HFFc6 (cell line): ENCODE measurements at places on chromosomes 3 and 15. TPM values are rescaled to one million over a fixed set of nuclear protein-coding genes. Genes with fewer than 3 reads are reported as not detected.

DNA sequence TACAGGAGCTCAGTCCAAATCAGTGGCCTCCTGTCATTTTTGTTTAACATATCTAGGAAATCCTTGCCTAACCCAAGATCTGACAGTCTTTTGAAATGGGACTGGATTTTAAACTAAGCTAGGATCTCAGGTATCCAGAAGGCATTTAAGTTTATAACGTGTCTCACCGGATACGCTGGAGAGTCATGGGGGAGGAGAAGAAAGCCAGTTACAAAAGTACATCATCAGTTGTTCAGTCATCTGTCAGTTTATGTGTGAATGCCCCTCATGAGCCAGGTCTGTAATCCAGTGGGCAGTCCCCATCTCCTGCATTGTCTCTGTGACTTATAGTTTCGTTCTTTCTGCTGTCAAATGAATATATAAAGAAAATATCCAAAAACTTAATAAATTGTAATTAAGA is 44.4 kb downstream of the RAB7A start:
- peaks cover 38% of the 10 kb centered on the region for H3K4me1 ChIP-seq
- peaks cover 6% of the 10 kb centered on the region for H3K36me3 ChIP-seq
- peak overlapping the region; percentile 29; the same call in 1 of the 2 replicates for H3K27ac ChIP-seq
- no peaks in the 10 kb centered on the region; the same call in 1 of the 2 replicates for H3K27me3 ChIP-seq
- no peak overlapping the region for H3K4me3 ChIP-seq
- DNase-seq: no peak

The SLCO2A1 gene
- total RNA-seq: 0.08 to 0.15 TPM (median 0.13 TPM) in 3 replicates

The MNS1 gene
- total RNA-seq: 1.1 and 2.1 TPM in 2 replicates

The ANKDD1A gene
- 0.85 to 1.9 TPM (median 1.3 TPM) in 3 replicates for total RNA-seq

DNA sequence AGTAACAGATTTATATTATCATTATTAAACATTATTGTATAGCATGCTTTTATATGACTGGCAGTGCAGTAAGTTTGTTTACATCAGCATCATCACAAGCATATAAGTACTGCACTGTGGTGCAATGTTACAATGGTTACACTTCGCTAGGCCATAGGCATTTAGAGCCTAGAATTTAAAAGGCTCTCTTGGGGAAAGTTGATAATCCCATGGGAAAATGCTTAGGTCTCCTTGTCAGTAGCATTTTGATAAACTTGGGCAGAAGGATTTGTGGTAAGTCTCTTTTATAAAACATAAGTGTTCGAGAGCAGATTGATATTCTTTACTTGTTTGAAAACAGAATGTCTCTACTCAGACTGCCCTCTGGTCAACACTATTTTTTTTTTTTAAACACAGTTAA is 7.5 kb downstream of the DTWD1 start:
- no peaks in the 10 kb centered on the region for H3K27me3 ChIP-seq
- H3K4me1 ChIP-seq: peaks cover 67% of the 10 kb centered on the region
- H3K4me3 ChIP-seq: peak overlapping the region; percentile 52
- H3K36me3 ChIP-seq: peaks cover 45% of the 10 kb centered on the region

DNA sequence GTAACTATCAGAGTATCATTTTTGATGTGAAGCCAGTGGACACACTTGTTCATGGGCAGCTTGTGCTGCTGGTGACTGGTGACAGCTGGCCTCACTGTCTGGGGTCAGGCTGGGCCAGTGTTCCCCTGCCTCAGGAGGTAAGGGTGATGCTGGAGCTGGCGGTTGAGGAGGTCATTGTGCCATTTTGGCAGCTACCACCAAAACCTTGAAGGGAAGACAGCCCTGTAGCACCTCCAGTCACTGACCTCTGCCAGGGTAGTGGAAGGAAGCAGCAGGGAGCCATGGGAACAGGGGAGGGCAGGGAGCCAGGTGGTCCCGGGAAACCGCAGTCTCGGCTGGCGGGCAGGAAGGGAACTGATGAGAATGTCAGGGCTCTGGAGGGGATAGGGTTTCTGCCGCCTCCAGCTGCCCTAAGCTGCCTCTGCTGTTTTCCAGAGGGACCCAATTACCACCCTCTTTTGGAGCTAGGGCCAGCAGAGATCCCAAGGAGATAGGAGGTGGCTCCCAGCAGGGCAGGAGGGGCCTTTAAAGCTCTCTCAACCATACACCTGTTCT is 24.8 kb downstream of the FOXL2NB start:
- no peak for DNase-seq
- peaks cover 10% of the 10 kb centered on the region for H3K4me1 ChIP-seq
- peaks cover 22% of the 10 kb centered on the region for H3K27me3 ChIP-seq
- no peak overlapping the region for H3K27ac ChIP-seq
- no peaks in the 10 kb centered on the region for H3K36me3 ChIP-seq

DNA sequence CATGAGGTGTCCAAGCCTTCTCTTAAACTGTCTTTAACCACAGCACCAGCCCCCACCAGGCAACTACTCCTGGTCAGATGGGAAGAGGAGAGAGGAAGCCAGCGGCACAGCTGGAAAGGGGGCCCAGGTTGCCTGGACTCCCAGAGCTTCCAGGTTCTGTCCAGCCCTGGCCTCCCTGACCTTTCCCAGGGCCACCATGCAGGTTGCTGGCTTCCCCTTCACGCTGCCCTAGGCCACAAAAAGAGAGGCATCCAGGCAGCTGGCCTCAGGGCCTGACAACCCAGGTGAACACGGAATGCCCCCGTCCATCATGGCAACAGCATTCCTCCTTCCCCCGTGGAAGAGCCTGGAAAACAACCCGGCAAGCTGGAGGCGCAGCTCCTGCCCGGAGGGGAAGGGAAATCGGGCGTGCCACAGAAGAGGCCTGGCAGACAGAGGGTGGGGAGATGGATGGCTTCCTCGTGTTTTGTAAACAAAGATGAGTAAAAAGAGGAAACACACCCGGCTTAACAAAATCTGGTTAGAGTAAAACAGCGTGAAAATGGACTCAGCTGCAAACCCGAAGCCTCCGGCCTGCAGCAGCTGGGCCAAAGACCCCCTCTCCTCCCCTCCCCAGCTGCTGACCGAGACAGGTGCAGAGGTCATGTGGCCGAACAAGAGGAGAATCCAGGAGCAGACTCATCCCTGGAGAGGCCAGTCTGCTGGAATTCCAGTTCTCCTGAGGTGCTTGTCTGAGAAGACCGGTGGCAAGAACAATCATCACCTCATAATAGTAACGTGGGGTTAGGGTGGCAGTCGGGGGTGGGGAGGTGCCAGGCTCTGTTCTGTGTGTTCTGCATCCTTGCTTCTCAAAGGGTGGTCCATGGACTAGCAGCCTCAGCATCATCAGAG is 15.5 kb downstream of the BMF start:
- peak overlapping the region; percentile 67 for H3K27ac ChIP-seq
- no peaks in the 10 kb centered on the region for H3K36me3 ChIP-seq
- H3K4me3 ChIP-seq: peak overlapping the region; percentile 45; the same call in 1 of the 2 replicates
- no peaks in the 10 kb centered on the region for H3K27me3 ChIP-seq
- peaks cover 67% of the 10 kb centered on the region for H3K4me1 ChIP-seq
- DNase-seq: peak; percentile 26

DNA sequence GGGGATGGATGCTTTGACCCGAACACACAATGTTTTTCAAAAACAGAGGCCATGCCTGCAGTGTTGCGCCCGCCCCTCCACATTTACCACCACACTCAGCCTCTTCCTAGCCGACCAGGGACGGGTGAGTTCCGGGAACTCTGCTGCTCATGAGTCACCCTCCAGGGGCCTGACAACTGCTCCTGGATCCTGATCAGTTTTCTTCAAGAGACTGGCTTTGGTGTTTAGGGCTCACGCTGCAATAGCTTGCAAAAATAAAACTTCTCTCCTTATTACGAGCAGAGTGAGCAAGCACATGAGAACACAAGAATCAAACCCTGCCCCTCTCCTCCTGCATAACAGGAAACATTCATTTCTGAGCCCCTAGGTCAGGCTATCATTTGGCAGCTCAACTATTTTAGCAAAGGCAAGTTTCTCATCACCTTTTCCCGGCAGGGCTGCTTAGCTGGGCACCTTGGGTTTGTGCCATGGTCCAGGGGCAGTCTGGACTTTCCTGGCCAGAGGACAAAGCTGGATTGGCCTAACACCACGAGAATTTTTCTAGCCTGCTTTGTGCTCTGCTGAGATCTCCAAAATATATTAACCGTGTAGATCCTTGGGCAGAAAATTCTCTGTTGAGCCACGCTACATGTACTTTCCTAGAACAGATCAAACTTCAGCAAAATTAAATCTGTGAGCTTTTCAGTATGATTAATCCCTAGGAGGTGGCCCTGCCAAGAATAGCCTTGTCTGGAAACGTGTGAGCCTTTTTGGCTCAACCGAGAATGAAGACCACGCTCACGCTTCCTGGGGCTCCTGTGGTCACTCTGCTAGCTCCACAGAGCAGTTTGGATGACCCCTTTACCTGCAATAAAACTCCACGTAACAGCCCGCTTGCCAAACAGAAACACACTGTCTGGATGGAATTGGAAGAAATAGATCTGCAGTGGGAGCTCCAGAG is 52.7 kb upstream of the SPATA12 start:
- H3K36me3 ChIP-seq: no peaks in the 10 kb centered on the region
- peaks cover 24% of the 10 kb centered on the region for H3K4me1 ChIP-seq
- peaks cover 2% of the 10 kb centered on the region for H3K27me3 ChIP-seq
- peak; percentile 75 for DNase-seq
- H3K4me3 ChIP-seq: peak overlapping the region; percentile 66

- H3K36me3 ChIP-seq: no peaks in the 10 kb centered on the region
- no peak overlapping the region for H3K27ac ChIP-seq
- no peak for DNase-seq
- peaks cover 12% of the 10 kb centered on the region for H3K27me3 ChIP-seq
- H3K4me3 ChIP-seq: no peak overlapping the region; the same call in 1 of the 2 replicates
- H3K4me1 ChIP-seq: no peaks in the 10 kb centered on the region; the same call in 1 of the 2 replicates
These were observed 433.8 kb upstream of the RBMS3 start for GRCh38 chr3:28846971-28847478.

DNA sequence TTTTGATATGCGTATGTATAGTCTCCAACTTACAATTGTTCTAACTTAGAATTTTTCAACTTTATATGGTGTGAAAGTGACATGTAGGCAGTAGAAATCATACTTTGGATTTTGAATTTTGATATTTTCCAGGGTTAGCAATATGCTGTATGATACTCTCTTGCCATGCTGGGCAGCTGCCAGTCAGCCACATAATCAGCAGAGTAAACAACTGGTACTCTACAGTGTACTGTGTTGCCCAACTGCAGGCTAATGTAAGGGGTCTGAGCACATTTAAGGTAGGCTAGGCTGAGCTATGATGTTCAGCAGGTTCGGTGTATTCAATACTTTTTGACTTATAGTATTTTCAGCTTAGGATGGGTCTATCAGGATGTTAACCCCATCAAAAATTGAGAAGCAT is 52.0 kb upstream of the RYK start:
- H3K4me1 ChIP-seq: peaks cover 12% of the 10 kb centered on the region
- H3K36me3 ChIP-seq: no peaks in the 10 kb centered on the region
- H3K27me3 ChIP-seq: no peaks in the 10 kb centered on the region; the same call in 1 of the 2 replicates
- H3K27ac ChIP-seq: no peak overlapping the region
- H3K4me3 ChIP-seq: no peak overlapping the region

DNA sequence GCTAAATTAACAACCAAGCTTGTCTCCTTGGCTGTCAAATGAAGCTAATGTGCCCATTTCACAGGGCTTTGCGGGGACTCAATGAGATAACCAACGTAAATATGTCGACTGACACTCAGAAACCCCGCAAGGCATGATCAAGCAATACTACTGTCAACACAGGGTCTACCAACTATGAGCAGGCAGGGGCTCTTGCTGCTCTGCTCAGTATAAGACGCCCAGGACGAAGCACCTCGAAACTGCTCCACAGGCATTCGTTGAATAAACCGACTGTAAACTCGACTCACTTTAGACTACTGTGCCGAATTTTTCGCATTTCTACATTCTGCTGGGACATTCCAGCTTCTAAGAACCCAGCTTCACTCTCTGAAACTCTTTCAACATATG is 55.0 kb downstream of the FEZF2 start:
- peaks cover 6% of the 10 kb centered on the region; the same call in 1 of the 2 replicates for H3K27me3 ChIP-seq
- no peak for DNase-seq
- H3K4me3 ChIP-seq: peak overlapping the region; percentile 94

DNA sequence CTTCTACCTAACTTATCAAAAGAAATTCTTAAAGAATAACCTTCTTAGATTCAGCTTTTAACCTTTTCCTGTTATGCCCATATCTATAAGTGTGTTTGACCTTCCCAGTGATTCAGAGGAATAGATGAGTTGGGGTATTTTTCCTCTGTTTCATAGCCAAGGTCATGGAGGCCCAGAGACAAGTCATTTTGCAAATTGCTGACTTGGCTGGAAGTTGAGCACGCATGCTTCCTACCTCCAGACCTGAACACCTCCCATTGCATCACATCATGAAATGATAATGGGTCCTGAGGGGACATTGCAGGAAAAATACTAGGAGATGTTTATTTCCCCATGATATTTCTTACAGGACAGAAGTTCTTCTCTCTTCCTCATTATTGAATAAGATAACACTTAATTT is 158.6 kb upstream of the LMCD1 start:
- DNase-seq: no peak
- no peaks in the 10 kb centered on the region for H3K4me1 ChIP-seq
- no peaks in the 10 kb centered on the region for H3K36me3 ChIP-seq
- no peak overlapping the region for H3K4me3 ChIP-seq
- H3K27ac ChIP-seq: no peak overlapping the region
- peaks cover 10% of the 10 kb centered on the region for H3K27me3 ChIP-seq

DNA sequence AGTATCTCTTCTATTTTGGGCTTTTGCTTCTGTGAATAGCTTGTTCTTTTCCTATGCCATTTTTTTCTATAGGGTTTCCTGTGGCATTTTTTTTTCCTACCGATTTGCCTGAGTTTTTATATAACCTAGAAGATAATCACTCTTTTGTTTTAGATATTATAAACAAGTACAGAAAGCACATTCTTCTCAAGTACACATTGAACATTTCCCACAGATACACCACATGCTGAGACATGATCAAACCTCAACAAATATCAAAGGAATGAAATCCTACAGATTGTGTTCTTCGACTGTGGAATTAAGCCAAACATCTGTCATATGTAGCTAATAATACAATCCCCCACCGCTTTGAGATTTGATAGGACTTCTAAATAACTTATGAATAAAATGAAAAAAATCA is 9.1 kb upstream of the FEM1B start:
- no peaks in the 10 kb centered on the region for H3K36me3 ChIP-seq
- peaks cover 9% of the 10 kb centered on the region for H3K27me3 ChIP-seq
- H3K4me1 ChIP-seq: peaks cover 27% of the 10 kb centered on the region
- H3K27ac ChIP-seq: no peak overlapping the region
- H3K4me3 ChIP-seq: no peak overlapping the region

The PODXL2 gene
- total RNA-seq: not detected in 2 replicates

The GCNT3 gene
- total RNA-seq: not detected in 3 replicates

DNA sequence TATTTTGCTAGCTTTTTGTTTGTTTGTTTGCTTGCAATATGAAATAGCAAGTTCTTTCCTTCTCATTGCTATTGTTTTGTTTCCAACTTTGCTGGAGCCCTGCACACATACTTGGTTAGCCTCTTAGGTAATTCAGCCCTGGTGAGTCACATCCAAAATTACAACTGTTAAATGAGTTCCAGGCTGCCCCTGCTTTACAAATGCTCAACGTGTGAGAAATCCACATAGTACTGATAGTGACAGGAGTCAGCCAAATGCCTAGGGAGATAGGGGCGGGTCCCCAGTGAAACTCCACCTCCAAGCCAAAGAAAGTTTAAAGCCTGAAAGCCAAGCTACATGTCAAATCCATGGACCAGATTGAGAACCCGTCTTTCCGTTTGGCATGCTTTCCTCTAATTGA is 81.3 kb upstream of the RNF7 start:
- DNase-seq: peak; percentile 62
- H3K4me1 ChIP-seq: peaks cover 38% of the 10 kb centered on the region
- no peak overlapping the region for H3K27ac ChIP-seq
- H3K27me3 ChIP-seq: peaks cover 13% of the 10 kb centered on the region

GRCh38 chr3:48478626-48479555 is 25.1 kb downstream of the SHISA5 start:
- H3K4me1 ChIP-seq: no peaks in the 10 kb centered on the region
- H3K27ac ChIP-seq: no peak overlapping the region
- H3K36me3 ChIP-seq: peaks cover 5% of the 10 kb centered on the region; the same call in 1 of the 2 replicates
- H3K27me3 ChIP-seq: no peaks in the 10 kb centered on the region; the same call in 1 of the 2 replicates
- H3K4me3 ChIP-seq: no peak overlapping the region
- no peak for DNase-seq
